ENCODE measurements at places on chromosomes 1 and 21.

- no peak for DNase-seq
Measured at GRCh38 chr1:20634594-20635084, 1.4 kb downstream of the PINK1 start.

DNA sequence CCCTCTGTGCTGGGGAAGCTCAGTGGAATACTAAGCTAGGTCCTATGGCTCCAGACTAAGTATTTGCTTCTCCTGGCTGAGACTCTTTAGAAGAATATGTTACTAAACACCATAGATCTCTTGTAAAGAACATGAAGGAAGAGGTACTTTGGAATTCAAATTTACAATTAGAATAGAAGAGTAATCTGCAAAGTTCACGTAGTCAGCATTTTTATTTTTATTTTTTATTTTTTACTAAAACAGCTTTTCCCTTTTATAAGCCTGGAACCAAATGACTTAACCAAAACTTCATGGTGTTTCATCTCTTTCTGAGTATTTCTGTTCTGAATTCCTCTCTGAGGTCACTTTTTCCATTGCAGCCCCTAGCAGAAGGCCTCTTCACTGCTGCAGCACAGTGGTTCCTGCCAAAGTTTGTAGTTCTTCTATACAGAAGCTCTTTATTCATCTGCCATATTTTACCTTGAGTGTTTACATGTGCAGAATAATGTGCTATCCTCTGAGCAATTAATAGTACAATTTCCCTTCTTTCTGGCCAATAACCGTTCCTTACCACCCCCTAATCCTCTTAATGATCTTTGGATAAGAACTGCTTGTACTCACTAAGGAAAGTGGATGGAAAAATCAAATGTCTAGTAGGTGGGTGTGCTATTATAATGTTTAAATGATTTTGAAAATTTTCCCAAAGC is 27.2 kb downstream of the TSEN15 start:
- DNase-seq, result no peak

- DNase-seq, result no peak
Measured at GRCh38 chr1:42747125-42747524, 7.1 kb upstream of the CLDN19 start.

DNA sequence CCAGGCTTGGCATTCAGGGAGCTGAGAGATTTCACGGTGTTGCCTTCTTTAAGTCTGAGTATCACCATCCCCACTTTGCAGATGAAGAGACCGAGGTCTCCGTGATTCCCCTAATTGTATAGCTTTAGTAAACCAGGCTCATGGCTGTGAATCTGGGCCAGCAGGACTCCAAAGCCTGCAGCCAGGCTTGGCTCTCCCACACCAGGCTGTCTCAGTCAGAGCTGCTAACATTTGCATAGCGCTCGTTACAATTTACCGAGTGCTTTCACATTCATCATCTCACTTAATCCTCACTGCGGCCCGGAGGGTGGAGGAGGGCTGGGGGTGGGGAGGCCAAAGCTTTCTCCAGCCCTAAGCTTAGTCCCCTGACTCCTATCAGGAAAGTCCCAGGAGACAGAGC is 11.7 kb downstream of the C1orf94 start:
- no peak for DNase-seq

DNA sequence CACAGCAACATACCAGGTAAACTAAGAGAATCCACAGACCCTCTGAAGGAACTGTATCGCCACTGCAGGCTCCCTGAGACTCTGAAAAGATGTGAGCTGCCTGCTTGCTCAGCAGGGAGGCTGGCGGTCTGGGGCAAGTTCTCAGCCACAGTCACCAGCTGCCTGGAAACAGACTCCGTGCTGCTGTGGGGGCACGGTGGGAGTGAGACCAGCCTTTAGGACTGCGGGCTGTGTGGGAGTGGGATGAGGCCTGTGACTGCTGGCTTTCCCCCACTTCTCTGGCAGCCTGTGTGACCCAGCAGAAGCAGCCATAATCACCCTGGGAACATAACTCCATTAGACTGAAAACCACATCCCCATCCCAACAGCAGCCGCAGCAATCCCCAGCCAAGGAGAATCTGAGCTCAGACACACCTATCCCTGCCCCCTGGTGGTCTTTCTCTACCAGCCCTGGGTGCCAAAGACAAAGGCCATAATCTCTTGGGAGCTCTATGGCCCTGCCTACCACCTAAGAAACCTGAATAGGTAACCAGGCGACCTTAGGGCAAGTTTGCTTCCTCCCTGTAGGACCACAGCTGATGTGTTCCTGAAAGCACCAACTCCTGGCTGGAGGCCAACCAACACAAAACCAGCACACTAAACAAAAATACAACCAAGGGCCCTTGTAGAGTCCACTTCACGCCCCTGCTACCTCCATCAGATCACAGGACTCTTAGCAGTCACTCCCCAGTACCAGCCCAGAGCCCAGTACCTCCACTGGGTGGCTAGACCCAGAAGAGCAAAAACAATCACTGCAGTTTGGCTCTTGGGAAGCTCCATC is 151.5 kb downstream of the SMYD3 start:
- no peak for DNase-seq

All from stimulated activated CD4-positive, alpha-beta T cell treated with anti-CD3 and anti-CD28 coated beads, TNF-alpha, amount 100 ng/mL, for 1 hour (primary cell).